ENCODE measurements at places on chromosomes 2 and 18.
A peak's percentile ranks its signal among the peaks of the same experiment; 100 is the strongest.

DNA sequence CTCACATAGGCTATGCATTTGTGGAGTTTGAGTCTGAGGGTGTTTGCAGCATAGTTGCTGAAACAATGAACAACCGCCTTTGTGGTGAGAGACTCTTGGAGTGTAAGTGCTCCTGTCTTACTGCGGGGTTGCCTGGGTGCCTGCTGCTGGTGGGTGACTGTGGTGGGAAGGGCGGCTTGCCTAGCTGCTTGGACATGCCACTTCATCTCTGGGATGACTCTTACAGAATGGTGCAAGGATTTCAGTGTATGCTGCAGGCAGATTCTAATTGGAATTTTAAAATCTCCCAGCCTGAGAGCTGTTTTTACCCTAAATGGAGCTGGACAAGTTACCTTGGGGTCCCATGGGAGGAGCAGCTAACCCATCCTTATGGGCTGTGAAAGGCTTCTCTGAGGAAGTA is 50.1 kb downstream of the CYP27C1 start:
- no peak for DNase-seq

DNA sequence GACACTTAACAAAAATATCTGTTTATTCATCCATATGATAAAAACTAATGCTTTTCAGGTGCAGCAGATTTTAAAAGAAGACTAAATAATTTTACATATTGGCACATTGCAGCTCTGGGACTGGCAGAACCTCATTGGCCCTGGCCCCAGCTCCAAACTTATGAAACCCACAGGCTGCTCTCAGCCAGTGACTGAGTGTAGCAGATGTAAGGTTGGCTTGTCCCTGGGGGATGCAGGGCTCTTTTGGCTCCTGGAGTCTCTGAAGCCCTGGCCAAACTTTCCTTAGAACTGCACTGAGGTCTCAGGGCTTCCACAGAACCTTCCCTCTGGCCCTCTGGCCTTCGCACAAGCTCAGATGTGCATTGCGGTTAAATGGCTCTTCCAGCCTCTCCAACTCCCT is 725.0 kb upstream of the SOX11 start:
- no peak for DNase-seq

GRCh38 chr2:130830538-130830937 is 6.2 kb upstream of the ARHGEF4 start:
- DNase-seq: no peak

DNA sequence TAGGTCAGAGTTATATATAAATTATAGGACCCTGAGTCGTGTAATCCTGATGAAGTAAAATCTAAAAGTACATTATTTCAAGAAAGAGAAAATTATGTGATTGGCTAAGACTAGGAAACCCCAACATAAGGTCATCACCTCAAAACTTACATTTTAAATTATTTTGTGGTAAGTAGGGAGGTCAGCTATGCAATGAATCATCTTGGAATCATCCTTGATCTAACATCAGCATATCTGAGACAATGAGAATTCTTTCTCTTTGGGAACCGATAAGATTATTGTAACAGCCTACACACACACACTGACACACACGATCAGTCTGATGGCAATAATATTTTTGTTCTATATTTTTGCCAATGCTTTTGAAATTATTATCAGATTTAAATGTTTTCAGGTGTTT is 904.8 kb upstream of the CHAC2 start:
- DNase-seq: peak; percentile 22

DNA sequence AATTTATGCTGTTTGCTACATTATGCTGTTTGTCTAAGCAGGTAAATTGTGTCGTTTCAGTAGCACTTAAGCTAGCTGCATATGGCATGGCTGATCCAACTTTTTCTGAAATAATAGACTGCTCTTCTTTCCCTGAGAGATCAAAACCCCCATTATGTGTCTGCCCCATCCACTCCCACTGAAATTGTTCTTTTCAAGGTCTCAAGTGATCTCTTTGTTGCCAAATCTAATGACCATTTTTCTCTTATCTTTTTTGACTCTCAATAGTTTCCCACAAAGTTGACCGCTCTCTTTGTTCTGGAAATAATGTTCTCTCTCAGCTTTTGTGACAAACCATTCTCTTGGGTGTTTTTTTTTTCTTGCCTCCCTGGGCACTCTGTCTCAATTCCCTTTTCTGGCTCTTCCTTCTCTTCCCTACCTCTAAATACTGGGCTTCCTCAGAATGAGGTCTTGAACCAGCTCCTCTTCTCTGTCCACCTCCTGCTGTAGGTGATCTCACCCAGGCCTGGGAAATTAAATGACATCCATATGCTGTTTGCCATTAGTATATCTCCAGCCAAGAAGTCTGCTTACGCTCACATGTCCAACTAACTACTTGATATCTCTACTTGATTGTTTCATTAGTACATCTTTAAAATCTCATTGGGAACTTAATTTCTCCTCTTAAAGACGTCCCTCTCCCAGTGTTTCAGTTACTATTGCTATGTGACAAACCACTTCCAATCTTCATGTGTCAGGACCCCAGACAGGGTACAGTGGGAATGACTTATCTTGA is 107.3 kb upstream of the TLK1 start:
- no peak for DNase-seq

Data from LHCN-M2 (cell line).